ENCODE measurements at places on chromosomes 7 and 10. TPM values are rescaled to one million over a fixed set of nuclear protein-coding genes. Genes with fewer than 3 reads are reported as not detected.
A peak's percentile ranks its signal among the peaks of the same experiment; 100 is the strongest.

LIPJ gene
- total RNA-seq: not detected

LIPK gene
- not detected for total RNA-seq

PALD1 gene
- 6.6 TPM for total RNA-seq

SYT15 gene
- 0.59 TPM for total RNA-seq

CYP2W1 gene
- not detected for total RNA-seq

NME8 gene
- not detected for total RNA-seq

OR6V1 gene
- not detected for total RNA-seq

LIPM gene
- not detected for total RNA-seq

PKD1L1 gene
- 0.20 TPM for total RNA-seq

CFAP46 gene
- 0.34 TPM for total RNA-seq

TMEM270 gene
- not detected for total RNA-seq

NODAL gene
- not detected for total RNA-seq

MAT1A gene
- not detected for total RNA-seq

GRCh38 chr10:37379991-37380390 is 254.6 kb downstream of the ANKRD30A start:
- no peaks in the 10 kb centered on the region for H3K27me3 ChIP-seq
- no peaks in the 10 kb centered on the region for H3K4me1 ChIP-seq
- H3K36me3 ChIP-seq: no peaks in the 10 kb centered on the region
- no peak overlapping the region for H3K4me3 ChIP-seq
- no peak for DNase-seq

- peak overlapping the region; percentile 98 for H3K27ac ChIP-seq
- peaks cover 13% of the 10 kb centered on the region for H3K36me3 ChIP-seq
- H3K4me3 ChIP-seq: peak overlapping the region; percentile 100
- H3K27me3 ChIP-seq: no peaks in the 10 kb centered on the region
- peaks cover 33% of the 10 kb centered on the region for H3K4me1 ChIP-seq
Measured at GRCh38 chr10:12041766-12042408, 722 bp downstream of the UPF2 start.

- peaks cover 1% of the 10 kb centered on the region for H3K27me3 ChIP-seq
- no peaks in the 10 kb centered on the region for H3K36me3 ChIP-seq
- no peak for DNase-seq
- H3K27ac ChIP-seq: no peak overlapping the region
Measured at GRCh38 chr10:16119445-16119844, 259.1 kb upstream of the MINDY3 start.

- H3K4me3 ChIP-seq: no peak overlapping the region
- H3K27me3 ChIP-seq: no peaks in the 10 kb centered on the region
Measured at GRCh38 chr7:102155821-102156441, 130.7 kb upstream of the SH2B2 start.

DNA sequence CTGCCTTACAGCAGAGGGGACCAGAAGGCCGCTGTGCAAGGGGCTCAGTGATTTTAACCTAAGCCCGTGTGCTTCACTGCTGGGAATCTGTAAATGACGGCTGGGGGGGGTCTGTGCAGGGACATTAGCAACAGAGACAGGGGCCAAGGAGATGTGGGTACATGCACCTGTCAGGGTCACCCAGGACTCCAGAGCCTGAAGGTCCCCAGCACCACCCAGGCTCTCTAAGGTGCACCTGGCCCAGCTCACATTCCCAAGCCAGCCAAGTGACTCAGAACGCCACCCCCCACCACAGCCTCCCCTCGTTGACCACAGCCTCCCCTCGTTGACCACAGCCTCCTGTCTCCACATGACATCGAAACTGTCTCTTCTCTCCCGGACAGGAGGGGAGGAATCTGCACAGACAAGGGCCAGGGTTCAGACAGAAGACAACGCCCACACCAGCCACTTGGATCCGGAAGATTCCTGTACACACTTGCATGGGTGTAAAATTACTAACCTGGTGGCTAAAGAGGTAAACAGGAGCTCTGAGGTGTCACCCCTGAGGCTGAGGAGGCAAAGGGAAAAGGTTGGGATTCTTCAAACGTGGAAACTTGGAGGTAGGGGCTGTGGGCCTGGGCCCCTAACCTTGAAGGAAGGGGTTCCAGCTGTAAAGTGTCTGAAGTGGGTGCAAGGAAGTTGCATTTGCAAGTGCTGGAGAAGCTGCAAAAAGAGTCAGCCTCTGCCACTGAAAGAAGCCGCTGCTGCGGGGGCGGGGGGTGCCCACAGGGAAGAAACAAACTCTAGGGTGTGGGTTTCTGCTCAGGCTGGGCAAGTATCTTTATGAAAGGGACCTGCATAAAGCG is 27.0 kb downstream of the CALML3 start:
- H3K27ac ChIP-seq: peak overlapping the region; percentile 67
- H3K4me1 ChIP-seq: peaks cover 31% of the 10 kb centered on the region
- DNase-seq: peak; percentile 94

GRCh38 chr7:139798221-139798620 is 20.4 kb upstream of the HIPK2 start:
- no peak overlapping the region for H3K4me3 ChIP-seq
- DNase-seq: no peak
- H3K4me1 ChIP-seq: peaks cover 7% of the 10 kb centered on the region
- H3K27ac ChIP-seq: no peak overlapping the region
- H3K36me3 ChIP-seq: peaks cover 9% of the 10 kb centered on the region
- no peaks in the 10 kb centered on the region for H3K27me3 ChIP-seq

GRCh38 chr7:121873289-121874194 is 581 bp downstream of the PTPRZ1 start:
- H3K27me3 ChIP-seq: peaks cover 28% of the 10 kb centered on the region
- no peak overlapping the region for H3K4me3 ChIP-seq
- peaks cover 3% of the 10 kb centered on the region for H3K4me1 ChIP-seq
- no peak overlapping the region for H3K27ac ChIP-seq
- DNase-seq: no peak

DNA sequence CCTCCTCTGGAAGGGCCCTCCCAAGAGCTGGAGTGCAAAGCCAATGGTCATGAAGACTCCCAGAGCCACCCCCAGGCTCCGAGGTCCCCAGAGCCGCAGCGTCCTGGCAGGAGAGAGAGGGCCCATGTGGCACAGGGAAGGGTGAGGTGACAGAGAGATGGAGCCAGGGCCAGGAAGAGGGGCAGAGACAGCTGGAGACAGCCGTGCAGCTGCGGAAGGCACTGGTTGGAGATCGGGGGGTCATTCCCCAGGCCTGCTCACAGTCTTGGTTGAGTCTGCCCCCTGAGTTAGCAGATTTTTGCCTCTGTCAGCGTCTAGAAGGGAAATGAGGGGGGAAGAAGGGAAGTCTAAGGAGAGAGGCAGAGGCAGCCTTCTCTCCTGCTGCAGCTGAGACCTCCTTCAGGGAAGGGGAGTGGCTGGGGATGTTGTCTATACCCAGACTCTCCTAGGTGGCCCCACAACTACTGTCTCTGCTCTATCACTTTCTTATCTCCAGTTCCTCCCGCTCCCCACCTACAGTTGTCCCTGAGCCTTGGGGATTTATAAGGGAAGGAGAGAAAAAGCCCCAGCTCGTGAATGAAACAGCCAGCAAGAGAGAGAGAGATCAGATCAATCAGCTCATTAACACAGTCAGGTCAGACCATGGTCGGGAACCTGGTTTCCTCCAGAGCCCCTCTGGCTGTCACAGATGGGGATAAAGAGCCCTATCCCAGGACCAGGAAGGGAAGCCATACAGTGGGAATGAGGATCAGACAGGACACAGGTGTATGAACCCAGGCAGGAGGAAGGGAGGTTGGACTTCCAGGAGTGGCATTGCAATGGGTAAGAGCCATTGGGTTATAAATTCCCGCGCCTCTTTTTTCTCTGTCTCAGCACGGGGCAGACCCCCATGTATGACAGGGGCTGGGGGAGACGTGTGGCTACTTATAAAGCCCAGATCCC is 1.2 kb downstream of the GAL3ST4 start:
- DNase-seq: no peak
- peak overlapping the region; percentile 74 for H3K4me3 ChIP-seq
- H3K36me3 ChIP-seq: no peaks in the 10 kb centered on the region
- H3K27me3 ChIP-seq: peaks cover 10% of the 10 kb centered on the region
- H3K27ac ChIP-seq: peak overlapping the region; percentile 79
- peaks cover 77% of the 10 kb centered on the region for H3K4me1 ChIP-seq

DNA sequence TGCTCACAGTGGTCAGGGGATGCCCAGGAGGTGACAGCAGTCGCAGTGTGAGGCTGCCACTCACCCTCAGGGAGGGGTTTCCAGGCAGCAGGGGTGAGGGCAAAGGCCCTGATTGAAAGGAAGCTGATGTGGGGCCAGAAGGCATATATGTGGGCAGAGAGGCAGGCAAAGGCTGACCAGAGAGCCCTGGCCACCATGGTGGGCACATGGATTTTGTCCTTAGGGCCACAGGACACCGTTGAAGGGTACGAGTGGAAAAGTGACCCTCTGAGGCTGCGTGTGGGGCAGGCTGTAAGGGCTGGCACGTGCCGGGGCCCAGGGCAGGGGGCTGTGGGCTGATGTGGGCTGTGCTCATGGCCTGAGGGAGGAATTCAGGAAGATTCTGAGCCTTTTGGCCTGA is 57.5 kb upstream of the ZNF32 start:
- H3K27me3 ChIP-seq: no peaks in the 10 kb centered on the region
- no peak overlapping the region for H3K27ac ChIP-seq
- no peaks in the 10 kb centered on the region for H3K4me1 ChIP-seq
- DNase-seq: no peak
- H3K4me3 ChIP-seq: no peak overlapping the region
- H3K36me3 ChIP-seq: no peaks in the 10 kb centered on the region

DNA sequence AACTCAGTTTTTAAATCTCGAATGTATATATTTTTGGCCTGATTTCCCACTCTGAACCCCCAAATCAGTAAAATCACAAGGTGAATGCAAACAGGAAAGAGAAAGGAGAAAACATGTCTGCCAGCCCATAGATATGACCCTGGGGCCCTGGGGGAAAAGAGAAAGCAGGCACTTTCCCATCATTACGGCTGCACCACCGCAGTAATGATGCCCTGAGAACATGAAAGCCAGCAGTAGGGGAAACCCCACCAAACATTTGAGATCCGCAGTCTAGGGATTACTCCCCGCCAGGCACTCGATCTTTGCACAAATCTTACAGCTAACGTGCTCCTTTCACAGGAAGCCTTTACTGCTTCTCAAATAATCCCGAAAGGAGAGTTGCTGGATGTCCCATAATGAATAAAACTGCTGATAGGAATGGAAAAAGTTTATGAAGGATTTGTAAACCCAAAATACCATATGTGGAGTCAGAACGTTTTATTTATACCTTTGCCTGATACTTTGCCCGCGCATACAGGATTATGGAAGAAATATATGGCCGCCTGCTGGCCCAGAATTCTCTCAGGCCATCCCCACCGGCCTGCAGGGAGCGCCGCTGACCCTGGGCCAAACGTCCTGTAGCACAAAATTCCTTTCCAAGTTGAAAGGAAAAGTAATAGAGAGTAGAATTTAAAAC is 180.0 kb upstream of the INHBA start:
- peaks cover 35% of the 10 kb centered on the region for H3K36me3 ChIP-seq
- H3K4me3 ChIP-seq: no peak overlapping the region
- DNase-seq: peak; percentile 38
- peaks cover 51% of the 10 kb centered on the region for H3K4me1 ChIP-seq

- H3K27me3 ChIP-seq: no peaks in the 10 kb centered on the region
- no peak overlapping the region for H3K27ac ChIP-seq
- no peaks in the 10 kb centered on the region for H3K36me3 ChIP-seq
Measured at GRCh38 chr10:86706401-86706841, 38.1 kb downstream of the LDB3 start.

- H3K4me3 ChIP-seq: no peak overlapping the region
- H3K27me3 ChIP-seq: no peaks in the 10 kb centered on the region
- H3K27ac ChIP-seq: no peak overlapping the region
- peaks cover 12% of the 10 kb centered on the region for H3K36me3 ChIP-seq
- peaks cover 4% of the 10 kb centered on the region for H3K4me1 ChIP-seq
Measured at GRCh38 chr7:24665564-24666294, 91.5 kb downstream of the GSDME start.

- peaks cover 11% of the 10 kb centered on the region for H3K36me3 ChIP-seq
- H3K4me3 ChIP-seq: peak overlapping the region; percentile 82
- peak; percentile 53 for DNase-seq
Measured at GRCh38 chr10:73875139-73875475, 752 bp upstream of the CAMK2G start.

DNA sequence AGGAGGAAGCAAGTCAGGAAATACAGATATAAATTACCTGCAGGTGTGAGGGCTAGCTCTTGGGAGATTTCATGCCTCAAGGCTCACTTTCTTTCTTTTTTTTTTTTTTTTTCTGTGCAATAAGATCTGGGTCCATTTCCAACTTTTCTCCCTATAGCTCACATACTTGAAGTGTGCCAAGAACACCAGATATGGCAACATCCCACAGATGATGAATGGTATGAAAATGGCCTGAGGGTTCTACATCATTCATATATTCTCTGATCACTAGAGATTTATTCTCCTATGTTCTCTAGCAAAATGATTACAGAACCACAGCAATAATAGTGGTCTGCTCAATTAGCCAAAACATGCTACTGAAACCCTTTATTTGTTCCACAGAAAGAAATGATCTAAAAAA is 117.2 kb downstream of the LRRTM3 start:
- no peak overlapping the region for H3K4me3 ChIP-seq
- no peaks in the 10 kb centered on the region for H3K36me3 ChIP-seq
- no peak overlapping the region for H3K27ac ChIP-seq

DNA sequence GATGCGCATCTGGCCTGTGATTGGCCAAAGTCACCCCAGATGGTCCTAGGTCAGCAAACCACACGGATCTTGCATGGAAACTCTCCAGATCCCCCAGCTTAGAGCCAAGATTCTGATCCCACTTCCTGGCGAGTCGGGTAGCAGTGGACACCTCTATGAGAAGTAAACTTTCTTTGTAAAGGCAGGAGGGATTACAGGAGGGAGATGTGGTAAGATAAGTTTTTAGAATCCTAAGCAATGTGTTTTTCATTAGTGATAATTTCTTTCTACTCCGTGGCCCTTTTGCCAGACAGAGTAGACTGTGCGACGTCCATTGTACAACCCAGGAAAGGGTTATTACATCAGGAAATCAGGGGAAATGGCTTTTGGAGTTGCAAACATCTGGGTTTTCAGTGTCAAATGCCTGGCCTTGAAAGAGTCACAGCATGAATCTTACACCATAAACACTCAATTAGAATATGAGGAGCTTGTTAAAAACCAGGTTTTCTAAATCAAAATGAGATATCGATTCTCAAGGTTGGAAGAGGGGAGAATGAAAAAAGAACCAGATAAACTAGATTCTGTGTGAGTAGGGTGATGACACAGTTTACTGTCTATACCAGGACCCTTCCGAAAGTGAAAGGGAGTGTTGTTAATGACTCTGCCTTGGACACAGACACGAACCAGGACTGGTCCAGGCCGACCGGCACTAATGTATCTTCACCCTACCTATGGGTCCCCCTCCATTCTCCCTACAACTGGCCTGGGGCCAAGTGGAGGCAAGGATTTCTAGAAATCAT is 61.9 kb upstream of the WAC start:
- H3K27me3 ChIP-seq: no peaks in the 10 kb centered on the region
- H3K27ac ChIP-seq: no peak overlapping the region
- no peak overlapping the region for H3K4me3 ChIP-seq
- no peak for DNase-seq

GRCh38 chr7:5333121-5334045 is 50.6 kb downstream of the SLC29A4 start:
- no peak overlapping the region for H3K4me3 ChIP-seq
- no peaks in the 10 kb centered on the region for H3K27me3 ChIP-seq
- H3K36me3 ChIP-seq: peaks cover 56% of the 10 kb centered on the region

All from activated CD8-positive, alpha-beta T cell treated with anti-CD3 and anti-CD28 coated beads for 36 hours (primary cell).